ENCODE measurements at places on chromosomes 4 and X. TPM values are rescaled to one million over a fixed set of nuclear protein-coding genes. Genes with fewer than 3 reads are reported as not detected.

DNA sequence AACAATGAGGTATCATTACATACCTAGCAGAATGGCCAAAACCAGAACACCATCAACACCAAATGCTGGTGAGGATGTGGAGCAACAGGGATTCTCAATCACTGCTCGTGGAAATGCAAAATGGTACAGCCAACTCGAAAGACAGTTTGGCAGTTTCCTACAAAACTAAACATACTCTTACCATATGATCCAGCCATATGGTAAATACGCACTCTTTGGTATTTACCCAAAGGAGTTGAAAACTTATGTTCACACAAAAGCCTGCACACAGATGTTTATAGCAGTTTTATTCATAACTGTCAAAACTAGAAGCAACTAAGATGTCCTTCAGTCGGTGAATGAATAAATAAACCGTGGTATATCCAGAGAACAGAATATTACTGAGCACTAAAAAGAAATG lies 7.8 kb downstream of the CASP3 start:
- DNase-seq, result no peak

DUX4 gene
- not detected for total RNA-seq

NUDT10 gene
- total RNA-seq, result 23.8 TPM

DNA sequence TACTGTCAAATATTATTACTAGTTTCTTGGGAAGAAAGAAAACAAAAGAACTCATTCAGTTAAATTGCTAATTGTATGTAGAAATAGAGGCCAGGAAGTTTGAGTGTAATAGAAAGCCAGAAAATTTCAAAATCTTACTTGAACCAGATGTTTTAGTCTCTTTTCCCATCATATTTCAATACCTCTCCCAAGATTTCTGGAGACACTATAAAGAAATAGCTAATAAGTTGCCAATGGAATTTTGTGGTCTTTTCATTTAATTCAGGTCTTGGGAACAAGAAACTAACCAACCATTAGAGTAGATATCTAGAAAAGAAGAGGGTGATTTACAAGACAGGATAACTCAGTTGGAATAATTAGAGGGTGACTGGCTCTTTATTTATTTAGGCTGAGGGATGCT lies 112.2 kb downstream of the AGTR2 start:
- no peak for DNase-seq

- DNase-seq, result no peak
Observed at GRCh38 chrX:24243692-24244091, 70.2 kb downstream of the SUPT20HL2 start.

GRCh38 chr4:124738994-124739393 lies 26.5 kb upstream of the ANKRD50 start:
- DNase-seq, result peak; percentile 13

DNA sequence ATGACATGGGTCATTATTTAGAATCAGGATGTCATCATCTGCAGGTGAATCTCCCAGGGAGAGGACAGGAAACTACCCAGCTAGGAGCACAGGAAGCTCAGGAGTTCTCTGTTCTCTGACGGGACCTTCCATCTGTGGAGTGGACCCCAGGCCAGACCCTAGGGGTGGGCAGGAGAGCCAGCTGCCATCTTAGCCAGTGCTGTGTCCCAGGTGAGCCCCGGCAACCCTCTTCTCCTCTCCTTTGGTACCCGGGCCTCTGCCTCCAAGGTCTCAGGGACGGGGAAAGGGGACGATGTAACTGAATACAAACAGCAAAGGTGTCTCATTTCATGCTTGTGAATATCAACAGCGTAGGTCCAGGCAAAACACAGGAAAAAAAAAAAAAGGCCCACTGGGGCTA lies 48.5 kb downstream of the C4orf50 start:
- no peak for DNase-seq

NLRP2B gene
- not detected for total RNA-seq

PPP1R2C gene
- not detected for total RNA-seq

CLCN4 gene
- 11.2 TPM for total RNA-seq

DNA sequence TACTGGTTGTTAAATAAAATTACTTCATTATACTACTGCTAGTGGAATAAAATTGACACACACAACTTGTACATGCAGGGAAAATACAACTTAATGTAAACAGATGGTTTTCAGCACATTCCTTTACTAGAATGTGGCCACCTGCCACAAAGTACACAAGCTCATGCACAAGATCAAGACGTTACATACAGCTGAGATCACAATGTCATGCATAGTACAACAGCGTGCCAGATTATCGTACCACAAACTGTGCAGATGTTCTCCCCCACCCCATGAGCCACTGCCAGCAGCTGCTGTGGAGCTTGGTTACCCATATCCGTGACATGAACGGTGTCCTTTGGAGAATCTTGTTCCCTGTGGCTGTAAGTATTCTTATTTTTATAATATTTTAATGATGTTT lies 27.7 kb downstream of the FBXO8 start:
- no peak for DNase-seq

PROM1 gene
- total RNA-seq, result 65.4 TPM

DNA sequence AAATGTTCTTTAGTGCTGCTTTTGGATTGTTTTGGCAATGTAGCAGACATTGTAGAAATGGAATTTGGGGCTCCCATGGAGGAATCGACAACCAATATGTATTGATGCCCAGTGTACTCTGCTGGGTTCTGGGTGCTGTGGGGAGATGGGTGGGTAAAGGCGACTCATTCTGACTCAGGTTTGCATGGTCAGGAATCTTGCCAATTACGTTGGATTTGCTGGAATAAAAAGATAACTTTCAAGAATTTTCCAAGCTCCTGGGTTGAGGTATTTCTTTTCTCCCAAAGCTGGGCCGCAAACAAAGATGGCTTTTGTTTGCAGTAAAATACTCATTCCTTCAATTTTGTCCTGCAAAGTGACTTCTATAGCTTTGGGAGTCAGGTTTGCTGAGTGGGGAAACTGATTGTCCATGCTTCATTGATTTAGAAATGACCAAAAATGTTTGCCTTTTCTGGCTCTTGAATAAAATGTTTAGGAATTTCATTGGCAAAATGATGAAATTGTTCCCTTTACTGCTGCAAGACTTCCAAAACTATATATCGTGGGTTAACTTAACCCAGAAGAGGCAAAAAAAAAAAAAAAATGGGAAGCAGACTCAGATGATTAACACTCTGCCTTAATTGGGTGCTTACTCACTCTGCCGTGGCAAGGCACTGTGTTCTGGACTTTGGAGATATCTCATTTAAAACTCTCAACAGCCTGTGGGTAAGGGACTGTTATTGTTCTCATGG lies 57.0 kb downstream of the RTL9 start:
- no peak for DNase-seq

DMP1 gene
- not detected for total RNA-seq

DNA sequence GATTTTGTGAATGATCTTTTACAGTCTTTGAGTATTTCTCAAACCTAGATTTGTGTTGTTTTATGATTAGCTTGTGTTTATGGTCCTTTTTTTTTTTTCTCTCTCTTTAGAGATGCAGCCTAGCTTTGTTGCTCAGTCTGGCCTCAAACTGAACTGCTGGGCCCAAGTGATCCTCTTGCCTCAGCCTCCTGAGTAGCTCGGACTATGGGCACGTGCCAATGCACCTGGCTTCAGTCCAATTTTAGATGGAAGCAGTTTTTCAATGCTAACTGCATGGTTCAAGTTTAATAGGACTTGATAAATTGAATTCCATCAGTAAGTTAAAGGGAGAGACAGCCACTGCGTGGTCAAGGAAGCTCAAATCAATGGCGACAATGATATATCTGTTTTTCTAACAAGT lies 3.8 kb upstream of the FGG start:
- no peak for DNase-seq

GRCh38 chr4:142467088-142467487 lies 379.0 kb downstream of the INPP4B start:
- DNase-seq, result no peak

HSD17B13 gene
- not detected for total RNA-seq

LRRC66 gene
- total RNA-seq, result 0.11 TPM

- DNase-seq, result no peak
Observed at GRCh38 chr4:164765833-164766232, 11.9 kb downstream of the SMIM31 start.

LARP1B gene
- total RNA-seq, result 47.0 TPM

VCX gene
- not detected for total RNA-seq

DNA sequence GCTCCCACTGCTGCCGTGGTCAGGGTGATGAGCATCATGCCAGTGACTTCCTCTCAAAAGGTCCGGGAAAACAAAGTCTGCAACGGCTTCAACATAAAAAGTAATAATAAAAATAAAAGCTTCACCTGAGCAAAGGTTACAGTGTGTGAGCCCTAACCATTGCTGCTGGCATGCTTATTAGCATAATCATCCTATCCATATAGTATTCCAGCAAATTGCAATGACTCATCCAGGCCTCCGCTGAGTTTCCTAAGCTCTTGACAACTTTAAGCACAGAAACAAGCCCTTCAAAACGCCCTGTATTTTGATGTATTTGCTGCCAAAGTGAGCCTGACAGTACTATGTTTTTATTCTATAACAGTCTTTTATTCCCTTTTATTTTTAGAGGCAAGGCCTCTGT lies 100.5 kb downstream of the AASDH start:
- DNase-seq, result no peak

TAF1 gene
- 30.2 TPM for total RNA-seq

- DNase-seq, result no peak
Observed at GRCh38 chrX:30278365-30278764, 30.8 kb downstream of the NR0B1 start.

DNA sequence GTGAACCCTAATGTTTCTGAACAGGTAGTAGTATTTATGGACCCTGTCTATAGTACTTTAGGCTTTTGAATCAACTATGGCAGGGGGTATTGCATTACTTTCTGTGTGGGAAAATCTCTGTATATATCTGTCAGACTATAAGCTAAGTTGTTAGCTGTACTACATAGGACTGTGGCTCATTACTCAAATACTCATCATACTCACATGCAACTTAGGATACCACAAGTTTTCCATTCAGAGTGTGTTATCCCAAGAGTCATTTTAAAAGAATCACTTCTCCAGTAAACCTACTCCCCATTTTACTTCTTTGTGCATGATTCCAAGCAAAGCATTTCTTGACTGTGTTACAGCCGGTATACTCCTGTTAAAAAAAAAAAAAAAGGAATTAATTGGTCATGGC lies 95.6 kb downstream of the PHOX2B start:
- DNase-seq, result no peak

ANKRD50 gene
- total RNA-seq, result 25.0 TPM

TCEAL7 gene
- total RNA-seq, result 12.9 TPM

- DNase-seq, result no peak
Observed at GRCh38 chr4:24727390-24728224, 67.8 kb upstream of the SOD3 start.

ASB9 gene
- total RNA-seq, result not detected

DNA sequence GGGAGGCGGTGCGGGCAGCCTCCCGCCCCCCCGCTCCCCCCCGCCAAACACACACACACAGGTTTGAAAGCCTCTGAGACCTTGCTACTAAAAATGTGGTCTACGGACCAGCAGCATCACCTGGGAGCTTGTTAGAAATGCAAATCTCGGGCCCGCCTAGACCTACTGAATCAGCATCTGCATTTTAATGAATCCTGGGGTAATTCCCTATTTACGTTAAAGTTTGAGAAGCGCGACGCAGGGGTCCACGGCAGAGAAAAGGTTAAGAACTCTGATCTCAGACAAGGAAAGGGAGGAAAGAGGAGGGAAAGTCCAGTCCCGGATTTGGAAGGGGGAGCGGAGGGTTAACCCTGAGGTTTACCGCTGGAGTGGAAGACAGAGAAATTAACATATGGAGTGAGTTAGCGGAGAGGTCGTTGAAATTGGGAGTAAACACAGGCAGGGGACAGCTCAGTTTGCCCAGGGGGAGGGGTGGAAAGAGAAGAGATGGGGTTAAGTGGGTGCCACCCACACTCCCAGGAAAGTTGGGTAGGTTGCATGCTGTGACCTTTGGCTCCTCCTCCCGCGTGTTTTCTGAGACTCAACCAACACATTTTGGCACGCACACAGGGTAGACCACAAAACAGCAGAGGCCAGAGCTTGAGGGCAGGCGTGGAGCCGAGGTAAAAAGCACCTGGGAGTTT lies 483.6 kb downstream of the BCOR start:
- peak; percentile 25 for DNase-seq

- DNase-seq, result no peak
Observed at GRCh38 chr4:128249787-128250668, 37.6 kb downstream of the PGRMC2 start.

GRCh38 chr4:84672177-84672576 lies 89.2 kb downstream of the CDS1 start:
- no peak for DNase-seq

DNA sequence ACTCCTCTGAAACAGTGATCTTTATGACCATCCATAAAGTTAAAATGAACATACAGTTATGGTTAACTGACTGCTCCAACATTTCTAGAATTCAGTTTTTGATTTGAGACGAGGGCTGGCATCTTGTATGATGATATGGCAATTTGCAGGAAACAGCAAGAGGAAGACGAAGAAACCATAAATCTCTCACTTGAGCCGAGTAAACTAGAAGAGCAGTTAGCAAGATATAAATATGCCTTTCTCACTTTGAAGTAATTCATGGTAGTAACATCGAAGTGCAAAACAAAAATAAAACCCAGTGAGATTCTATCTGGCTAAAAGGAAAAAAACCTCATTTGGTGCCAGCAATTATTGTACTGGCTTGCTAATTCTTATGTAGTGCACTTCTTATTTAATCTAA lies 139.0 kb upstream of the SPRY1 start:
- no peak for DNase-seq

XAGE2 gene
- not detected for total RNA-seq

SPATA4 gene
- not detected for total RNA-seq

GRCh38 chrX:1468250-1468772 lies 15.6 kb upstream of the ASMTL start:
- peak; percentile 32 for DNase-seq

- no peak for DNase-seq
Observed at GRCh38 chr4:104531390-104531789, 36.7 kb upstream of the CXXC4 start.

- no peak for DNase-seq
Observed at GRCh38 chrX:34813618-34814017, 129.0 kb upstream of the FAM47B start.

DNA sequence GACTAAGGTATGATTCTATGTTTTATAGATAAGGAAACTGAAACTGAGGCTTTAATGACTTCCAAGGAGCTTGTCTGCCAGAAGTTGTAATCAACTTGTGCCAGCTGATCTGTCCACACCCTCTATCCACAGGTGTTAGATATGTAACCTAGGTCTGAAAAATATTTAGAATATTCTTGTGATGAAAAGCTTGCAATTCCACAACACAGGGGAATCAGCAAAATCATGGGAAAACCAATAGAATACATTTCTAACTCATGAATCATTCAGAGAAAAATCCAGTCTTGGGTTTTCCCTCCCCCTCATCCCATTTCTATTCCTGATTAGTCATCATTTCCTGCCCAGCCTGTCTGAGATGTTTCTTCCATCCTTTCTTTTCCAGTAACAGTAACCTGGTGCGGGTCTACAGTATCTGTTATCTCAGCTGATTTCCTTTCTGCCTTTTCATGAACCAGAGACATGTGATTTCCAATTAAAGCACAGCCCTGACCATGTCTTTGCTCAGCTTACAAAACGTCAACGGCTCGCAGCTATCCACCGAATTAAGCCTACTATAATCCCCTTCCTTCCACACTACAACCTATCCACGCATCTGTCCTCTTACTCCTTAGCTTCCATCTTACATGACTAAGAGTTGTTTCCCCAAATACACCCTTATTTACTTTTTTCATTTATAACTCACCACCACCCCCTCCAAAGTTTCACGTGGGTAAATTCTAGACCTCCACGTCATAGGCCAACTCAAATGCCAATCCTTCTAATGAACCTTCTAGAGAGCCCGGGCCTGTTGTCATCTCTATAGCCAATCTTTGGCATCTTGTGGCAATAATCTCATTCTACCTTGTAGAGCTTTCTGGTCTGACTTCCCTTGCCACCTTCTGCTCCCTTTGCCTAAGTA lies 961 bp upstream of the NOCT start:
- DNase-seq, result no peak
